NCI-H1092 treated with DMSO at 0.1 percent for 48 hours (cell line): ENCODE measurements at places on chromosomes 6 and 20.
A peak's percentile ranks its signal among the peaks of the same experiment; 100 is the strongest.

GRCh38 chr6:111812060-111813038 is 60.9 kb downstream of the FYN start:
- DNase-seq = no peak

DNA sequence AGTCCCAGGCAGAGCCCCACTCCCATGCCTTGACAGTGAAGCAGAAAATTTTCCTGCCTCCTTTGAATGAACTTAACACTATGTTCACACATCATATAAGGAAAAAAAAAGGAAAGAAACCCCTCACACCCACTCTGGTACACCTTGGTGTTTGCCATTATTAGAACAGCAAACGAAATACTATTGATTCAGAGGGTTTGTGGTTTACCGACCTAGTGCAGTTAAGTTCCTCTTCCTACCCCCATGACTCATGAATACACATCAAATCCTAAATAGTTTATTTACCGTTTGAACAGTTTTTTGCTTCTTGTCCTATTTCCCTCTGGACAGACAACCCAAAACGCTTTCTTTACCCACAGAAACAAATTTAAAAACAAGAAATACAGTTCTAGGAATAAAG is 237.7 kb downstream of the FOXA2 start:
- DNase-seq = no peak

DNA sequence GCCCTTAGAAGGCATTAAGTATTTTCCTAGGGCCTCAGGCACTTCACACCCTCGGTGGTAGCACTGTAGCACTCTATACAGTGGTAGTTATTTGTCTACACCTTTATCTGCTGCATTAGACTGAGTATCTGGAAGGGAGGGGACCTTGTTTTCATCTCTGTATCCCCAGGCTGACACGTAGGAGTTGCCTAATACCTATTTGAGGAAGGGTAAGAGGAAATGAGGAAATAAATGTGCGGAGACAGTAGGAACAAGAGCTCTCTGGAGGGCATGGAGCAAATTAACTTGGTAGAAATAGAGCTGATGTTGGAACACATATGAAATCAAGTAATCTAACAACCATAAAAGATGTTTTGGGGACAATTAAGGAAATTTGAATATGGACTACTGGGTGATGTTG is 3.9 kb downstream of the CNPY3 start:
- no peak for DNase-seq

- peak; percentile 89 for DNase-seq
Observed at GRCh38 chr6:126696921-126697693, 357.2 kb downstream of the CENPW start.

DNA sequence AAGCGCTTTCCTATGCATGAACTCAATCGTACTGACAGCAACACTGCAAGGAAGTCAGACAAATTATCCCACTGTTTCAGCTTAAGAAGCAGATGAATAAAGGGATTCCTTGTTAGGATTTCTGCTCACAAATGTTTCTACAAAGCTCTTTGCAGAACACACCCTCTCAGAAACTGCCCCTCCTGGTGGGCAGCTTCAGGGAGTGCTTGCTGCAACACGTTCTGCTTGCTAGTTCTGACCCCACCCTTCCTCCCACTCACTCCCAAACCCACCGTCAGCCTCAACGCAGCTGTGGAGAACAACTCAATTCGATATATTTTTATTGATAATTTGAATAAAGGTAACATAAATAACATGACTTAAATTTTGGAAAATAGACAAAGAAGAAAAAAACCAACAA is 250.8 kb upstream of the PRDM1 start:
- no peak for DNase-seq

DNA sequence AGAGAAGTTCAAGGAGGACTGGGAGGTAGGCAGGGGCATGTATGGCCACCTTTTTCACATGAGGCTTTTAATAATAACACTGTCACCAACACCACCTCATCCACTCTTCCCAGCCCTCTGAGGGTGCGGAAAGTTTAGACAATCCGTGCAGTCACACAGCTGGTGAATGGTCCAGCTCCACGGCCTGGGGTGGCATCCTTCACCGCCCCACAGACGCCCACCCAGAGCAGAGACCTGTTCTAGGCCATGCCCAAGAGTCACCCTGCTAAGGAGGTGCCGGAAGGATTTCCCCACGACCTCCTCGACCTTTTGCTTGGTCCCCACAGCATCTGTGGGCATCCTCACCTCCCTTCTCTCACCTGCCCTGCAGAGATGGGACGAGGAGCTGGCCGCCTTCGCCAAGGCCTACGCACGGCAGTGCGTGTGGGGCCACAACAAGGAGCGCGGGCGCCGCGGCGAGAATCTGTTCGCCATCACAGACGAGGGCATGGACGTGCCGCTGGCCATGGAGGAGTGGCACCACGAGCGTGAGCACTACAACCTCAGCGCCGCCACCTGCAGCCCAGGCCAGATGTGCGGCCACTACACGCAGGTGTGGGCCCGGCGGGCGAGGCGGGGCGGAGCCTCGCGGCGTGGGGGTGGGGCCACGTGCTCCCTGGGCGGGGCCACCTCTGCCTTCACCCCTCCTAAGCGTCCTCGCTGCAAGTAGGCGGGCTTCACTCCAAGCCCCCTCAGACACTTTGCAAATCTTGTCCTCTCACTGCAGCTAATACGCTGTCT is 4.4 kb downstream of the PI16 start:
- DNase-seq = no peak

DNA sequence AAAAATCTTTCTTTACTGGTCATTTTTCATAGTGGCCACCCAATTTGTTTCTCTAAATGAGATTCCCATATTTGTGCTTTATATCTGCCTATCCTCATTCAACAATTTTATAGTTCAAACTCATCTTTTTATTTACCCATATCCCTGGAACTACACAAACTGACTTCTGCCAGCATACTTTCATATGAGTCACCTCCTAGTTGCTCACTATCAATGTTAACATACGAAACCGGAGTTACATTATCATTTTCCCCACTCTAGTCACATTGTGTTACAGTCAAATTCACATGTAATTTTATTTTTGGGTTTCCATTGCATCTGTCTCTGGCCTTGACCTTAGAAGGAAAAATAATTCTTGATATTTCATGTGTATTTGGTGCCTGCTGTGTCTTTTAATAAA is 499.4 kb downstream of the MAFB start:
- no peak for DNase-seq

DNA sequence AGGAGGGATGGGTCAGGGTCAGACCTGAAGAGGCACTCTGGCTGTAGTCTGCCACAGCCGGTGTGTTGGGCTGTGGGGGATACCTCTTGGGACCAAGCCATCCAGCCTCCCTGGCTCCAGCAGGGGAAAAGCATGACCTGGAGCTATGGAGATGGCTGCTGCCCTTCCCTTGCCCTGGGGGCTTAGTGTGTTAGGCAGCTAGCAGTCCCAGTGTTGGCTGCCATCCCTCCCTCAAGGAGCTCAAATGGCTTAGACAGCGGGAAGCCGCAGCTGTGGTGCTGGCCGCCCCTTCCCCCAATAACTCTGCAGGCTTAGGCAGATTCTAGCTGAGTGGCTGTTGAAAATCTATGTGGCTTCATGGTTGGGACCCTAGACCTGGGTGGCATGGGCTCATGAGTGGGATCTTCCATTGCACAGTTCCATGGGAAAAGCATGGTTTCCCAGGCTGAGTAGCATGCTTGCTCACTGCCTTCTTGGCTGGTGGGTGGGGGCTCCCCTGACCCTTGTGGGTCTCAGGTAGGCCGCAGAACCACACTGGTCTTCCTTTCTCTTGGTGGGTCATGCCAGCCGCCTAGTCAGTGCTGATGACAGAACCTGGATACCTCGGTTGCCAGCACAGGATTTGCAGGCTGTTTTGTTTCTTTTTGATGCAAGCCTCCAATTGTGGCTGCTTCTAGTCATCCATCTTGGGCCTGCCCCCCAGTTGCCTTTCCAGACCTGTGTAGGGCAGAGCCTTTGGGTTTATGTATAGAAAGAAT is 69.0 kb upstream of the AHI1 start:
- no peak for DNase-seq

DNA sequence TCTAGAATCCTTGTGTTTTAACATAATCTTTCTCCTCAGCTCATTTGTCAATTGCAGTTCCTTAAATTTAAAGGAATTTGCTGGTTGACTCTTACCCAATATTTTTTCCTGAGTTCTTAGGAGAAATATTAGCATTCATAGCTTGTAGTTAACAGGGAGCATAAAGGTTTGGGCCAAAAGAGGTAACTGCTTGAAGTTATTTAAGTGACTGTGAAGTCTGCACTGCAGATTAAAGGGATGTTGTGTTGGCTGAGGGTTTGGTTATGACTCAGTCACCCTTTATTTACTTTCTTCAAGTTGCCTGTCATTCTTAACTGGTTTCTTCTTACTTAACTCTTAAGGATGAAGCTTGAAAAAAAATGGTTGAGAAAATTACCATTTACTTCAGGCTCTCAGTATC is 220.3 kb upstream of the LAMP5 start:
- no peak for DNase-seq

DNA sequence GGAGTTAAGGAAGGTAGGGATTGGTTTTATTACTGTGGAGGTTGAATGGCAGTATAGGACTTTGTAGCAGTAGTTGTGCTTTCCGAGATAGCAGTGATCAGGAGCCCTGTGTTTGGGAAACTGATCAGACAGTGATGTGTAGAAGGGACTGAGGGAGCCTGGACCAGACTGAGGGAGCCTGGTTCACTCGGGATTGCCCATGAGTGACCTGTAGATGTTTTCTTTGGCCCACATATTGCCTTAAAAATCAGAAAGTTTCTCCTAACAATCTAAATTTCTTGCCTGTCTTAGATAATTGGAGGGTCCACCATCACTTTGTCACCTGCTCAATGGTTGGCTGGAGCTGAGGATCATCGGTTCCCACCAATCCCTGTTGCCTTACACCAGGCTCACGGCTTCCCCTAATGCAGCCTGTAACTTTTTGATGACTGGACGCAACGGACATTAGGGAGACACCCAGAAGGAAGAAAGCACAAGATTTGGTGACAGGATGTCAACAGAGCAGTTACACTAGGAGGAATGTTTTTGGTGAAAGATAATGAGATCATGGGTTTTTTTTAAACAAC is 1.1 kb downstream of the CDS2 start:
- no peak for DNase-seq

DNA sequence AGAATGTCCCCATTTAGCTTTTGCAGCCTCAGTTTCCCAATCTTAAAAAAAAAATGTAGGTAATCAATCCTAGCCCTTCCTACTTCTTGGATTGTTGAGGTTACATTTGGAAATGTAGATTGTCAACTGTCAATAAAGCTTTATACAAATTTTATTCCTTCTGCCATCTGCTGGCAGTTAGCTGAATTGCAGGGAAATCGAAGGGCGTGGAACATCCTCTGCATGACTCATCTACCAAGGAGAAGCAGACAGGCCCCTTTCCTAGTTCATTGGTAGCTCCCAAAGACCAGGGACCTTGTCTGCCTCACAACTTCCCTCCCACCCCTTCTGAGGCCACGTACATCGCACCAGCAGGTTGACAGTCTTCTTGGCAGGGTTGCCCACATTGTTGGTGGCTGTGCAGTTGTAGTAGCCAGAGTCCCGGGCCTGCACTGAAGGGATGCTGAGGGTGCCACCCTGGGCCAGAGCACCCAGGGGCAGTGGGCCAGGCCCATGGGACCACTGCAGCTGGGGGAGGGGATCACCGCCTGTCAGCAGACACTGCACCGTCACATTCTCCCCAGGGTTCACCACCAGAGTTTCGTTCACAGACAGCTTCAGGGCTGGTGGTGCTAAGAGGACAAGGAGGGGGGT is 43.6 kb downstream of the MDGA1 start:
- no peak for DNase-seq

DNA sequence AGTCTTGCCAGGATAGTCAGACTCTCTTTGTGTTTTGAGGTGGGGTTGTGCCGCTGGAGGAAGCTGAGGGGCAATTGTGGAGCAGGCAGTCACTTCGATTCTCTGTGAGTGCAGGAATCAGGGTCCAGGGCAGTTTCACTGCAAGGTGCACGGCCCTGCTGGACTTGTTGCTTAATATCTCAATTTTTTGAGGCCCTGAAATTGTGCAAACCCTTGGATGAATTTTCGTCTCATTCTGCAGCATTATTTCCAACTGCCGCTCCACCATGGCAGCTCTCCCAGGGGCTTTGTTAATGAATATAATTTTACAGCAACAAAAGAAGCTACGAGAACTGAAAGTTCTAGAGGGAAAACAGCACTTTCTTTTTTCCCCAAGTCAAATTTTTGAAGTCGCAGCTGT is 531.9 kb downstream of the QKI start:
- DNase-seq = no peak

DNA sequence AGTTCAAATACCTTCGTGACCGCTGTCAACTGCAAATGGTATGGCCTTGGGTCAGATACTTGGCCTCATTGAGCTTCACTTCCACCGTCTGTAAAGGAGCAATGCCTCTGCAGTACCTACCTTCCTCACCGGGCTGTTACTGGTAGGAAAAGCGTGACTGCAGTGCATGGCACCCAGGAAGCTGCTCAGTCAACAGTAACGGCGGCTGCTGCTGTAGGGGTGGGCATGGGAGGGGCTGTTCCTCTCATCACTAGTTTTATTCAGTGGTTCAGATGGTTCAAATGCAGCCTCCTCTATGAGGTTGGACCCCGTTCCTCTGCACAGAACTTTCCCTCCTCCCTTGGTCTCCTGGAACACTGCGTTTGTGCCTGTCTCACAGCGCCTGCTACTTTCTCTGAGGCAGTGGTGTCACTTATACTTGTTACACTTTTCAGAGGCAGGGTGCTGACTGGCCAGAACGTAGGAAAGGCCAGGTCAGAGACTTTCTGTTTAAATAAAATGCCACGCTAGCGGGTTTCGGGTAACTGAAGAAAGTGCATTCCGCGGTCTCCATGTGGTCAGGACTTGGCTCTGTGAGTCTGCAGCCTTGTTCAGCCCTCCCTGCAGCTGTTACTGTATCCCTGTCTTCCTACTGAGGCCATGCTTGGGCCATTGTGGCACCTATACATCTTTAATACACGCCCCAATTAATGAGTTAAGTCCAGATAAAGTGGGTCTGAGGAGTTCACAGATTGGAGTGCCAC is 279.6 kb downstream of the NRN1 start:
- DNase-seq = no peak

DNA sequence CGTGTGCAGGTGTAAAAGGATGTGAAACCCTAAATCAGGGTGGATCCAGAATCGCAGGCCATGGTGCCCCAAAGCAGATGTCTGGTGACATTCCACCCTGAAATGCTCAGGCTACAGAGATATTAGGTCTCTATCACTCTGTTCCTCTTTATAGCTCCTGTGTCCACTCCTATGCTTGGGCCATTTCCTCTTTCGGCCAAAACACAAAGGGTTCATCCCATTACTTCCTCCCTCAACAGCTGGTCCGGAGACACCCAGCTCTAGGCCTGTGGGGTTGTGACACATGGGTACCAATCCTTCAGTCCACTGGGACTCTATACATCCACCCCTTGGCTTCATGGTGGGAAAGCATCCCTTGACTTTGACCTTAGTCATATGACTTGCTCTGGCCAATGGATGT is 1.7 kb upstream of the SIGLEC1 start:
- no peak for DNase-seq

DNA sequence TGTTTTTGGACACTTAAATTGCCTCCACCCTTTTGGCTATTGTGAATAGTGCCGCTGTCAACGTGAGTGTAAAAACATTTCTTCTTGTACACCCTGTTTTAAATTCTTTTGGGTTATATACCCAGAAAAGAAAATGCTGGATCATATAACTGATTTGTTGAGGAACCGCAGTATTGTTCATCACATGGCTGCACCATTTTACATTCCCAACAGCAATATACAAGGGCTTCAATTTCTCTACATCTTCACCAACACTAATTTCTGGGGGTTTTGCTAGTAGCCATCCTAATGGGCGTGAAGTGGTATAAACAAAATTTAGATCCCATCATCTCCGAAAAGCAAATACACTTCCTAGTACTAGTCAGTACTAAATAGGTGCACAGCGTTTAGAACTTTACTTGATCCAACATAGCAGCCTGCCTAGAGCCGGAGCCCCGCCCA is 579 bp upstream of the BPHL start:
- DNase-seq = peak; percentile 67

- DNase-seq = no peak
Observed at GRCh38 chr6:14235653-14236356, 118.2 kb downstream of the CD83 start.
